ENCODE measurements at places on chromosomes 13 and 19.

DNA sequence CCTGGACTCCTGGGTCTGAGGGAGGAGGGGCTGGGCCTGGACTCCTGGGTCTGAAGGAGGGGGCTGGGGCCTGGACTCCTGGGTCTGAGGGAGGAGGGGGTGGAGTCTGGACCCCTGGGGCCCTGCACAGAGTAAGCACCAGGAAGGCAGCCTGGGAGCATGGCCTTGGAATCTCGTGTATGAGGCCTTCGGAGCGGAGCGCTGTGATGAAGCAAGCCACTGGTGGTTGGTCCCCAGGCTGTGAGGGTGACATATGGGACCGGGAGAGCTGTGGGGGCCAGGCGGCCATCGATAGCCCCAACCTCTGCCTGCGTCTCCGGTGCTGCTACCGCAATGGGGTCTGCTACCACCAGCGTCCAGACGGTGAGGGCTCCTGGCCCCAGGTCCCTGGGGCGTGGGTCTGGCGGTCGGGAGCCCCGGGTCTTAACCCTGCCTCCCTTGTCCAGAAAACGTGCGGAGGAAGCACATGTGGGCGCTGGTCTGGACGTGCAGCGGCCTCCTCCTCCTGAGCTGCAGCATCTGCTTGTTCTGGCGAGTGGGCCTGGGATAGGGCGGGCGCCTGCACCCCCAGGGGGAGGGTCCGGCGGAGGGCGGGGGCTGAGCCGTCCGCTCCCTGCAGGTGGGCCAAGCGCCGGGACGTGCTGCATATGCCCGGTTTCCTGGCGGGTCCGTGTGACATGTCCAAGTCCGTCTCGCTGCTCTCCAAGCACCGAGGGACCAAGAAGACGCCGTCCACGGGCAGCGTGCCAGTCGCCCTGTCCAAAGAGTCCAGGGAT, 918 bp downstream of the TMEM190 start:
- no peak for DNase-seq

GRCh38 chr13:112078216-112078615, 11.3 kb downstream of the SOX1 start:
- DNase-seq: no peak

- no peak for DNase-seq
These were observed 47.5 kb downstream of the SPATA13 start for GRCh38 chr13:24207841-24208667.

- DNase-seq: no peak
These were observed 10.9 kb upstream of the MEIS3 start for GRCh38 chr19:47430041-47430802.

- no peak for DNase-seq
These were observed 93.5 kb downstream of the ATP11A start for GRCh38 chr13:112783135-112783977.

GRCh38 chr13:84553227-84553626, 671.0 kb upstream of the SLITRK1 start:
- DNase-seq: no peak

- no peak for DNase-seq
These were observed 450 bp downstream of the FBXW9 start for GRCh38 chr19:12695997-12696365.

DNA sequence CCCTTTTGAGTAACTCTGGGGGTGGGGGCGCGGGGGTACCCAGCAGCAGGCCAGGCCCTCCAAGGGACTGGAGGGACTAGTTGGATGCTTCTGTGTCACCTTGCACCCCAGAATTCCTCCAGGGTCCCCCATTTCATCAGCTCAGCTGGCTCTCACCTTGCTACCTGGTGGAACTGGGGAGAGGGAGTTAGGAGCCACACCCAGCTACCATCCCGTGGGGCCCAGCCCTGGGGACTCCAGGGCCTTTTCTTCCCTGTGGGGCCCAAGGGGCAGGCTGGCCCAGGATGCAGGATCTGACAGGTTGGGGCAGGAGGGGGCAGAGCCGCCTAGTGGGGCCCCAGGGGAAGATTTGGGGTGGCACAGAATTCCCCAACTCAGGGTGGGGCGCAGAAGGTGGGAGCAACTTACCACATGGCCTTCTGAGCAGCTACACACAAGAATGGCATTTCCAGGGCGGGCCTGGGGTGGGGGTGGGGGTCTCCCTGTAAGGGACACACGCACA, 32.8 kb upstream of the NANOS3 start:
- no peak for DNase-seq

- no peak for DNase-seq
These were observed 431.4 kb downstream of the FGF9 start for GRCh38 chr13:22102271-22102670.

DNA sequence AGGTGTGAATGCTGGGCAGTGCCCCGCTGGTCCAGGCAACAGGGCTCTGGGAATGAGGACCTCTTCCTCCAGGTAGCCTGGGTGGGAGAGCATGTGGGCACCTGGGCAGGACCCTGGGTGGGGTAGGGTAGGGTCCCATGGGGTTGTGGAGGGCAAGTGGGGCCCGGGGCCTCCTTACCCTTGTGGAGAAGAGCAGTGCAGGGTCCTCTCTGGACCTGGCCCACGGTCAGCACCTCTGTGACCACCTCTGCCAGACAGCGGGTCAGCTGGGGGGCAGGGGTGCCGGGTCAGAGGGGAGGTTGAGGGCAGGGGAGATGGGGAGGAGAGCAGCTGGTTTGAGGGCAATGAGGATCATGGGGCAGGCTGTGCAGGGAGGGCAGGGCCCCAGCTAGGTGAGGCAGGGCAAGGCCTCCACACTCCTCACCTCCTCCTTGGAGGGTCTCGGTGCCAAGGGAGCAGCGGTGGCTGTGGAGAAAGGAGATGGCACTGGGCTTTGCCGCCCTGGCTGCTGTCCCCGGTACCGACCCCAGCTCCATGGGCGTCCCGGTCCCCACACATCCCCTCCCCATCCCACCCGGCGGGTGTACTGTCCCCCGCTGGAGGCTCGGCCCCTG, 491 bp downstream of the CCER2 start:
- DNase-seq: no peak

Data from BE2C (cell line).